Epithelial cell of esophagus (primary cell): ENCODE measurements at places on chromosomes 3 and 15.

GRCh38 chr3:61637088-61638051 lies 76.0 kb downstream of the PTPRG start:
- DNase-seq: no peak

GRCh38 chr3:71011565-71012287 lies 571.8 kb downstream of the FOXP1 start:
- peak; percentile 88 for DNase-seq

DNA sequence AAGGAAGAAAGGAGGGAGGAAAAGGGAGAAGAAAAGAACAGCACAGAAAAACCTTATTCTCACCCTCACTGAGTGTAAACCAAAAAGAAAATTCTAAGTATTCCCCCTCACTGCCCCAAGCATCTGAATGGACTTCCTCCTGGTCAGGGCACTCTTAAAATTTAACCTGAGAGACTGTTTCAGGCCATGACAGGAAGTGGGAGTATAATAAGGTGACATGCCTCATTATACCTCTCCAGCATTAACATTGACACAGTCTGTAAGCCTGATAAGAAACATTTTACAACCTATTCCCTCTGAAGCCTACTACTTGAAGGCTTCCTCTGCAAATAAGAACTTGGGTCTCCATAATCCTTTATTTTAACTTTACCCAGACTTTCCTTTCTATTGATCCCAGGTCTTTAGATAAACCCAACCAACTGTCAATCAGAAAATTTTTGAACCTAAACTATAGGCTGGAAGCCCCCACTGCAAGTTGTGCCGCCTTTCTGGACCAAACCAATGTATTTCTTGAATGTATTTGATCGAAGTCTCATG lies 41.7 kb downstream of the SLCO2A1 start:
- DNase-seq: no peak

DNA sequence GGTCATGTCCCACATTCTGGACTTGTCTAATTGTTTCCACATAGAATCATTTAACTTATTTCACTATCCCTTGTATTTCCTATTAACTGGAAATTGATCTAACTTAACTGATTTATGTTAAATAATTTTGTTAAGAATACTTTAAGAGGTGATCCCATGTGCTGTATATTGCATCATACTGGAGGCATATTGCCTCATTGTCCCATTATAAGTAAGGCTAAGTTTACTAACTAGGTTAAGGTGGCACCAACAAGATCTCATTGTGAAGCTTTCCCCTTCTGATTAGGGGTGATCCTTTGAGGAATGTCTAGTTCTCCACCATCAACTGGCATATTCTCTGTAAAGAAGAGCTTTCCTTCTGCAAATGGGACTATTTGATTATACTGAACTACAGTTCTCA lies 24.4 kb downstream of the MAP1A start:
- peak; percentile 28 for DNase-seq

GRCh38 chr3:65665915-65666314 lies 372.8 kb downstream of the MAGI1 start:
- peak; percentile 19 for DNase-seq

- peak; percentile 1 for DNase-seq
These were observed 404.5 kb downstream of the PDCD6IP start for GRCh38 chr3:34202975-34203374.

DNA sequence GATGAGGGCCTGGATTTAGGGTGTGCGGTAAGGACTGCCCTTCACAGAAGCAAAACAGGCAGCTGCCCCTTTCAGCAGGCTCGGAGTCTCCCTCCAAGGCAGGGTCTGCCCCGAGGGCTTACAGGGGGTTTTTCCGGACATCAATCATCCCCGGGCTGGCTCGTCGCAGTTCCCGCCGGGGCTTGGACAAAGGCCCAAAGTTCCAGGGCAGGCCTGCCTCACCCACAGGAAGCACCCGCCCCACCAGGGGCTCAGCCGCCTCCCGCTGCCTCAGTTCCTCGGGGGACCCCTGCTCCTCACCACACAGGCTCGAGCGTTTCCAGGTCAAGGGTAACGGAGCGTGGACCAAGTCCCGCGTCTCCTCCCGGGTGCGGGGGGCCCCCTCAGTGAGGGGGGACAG lies 27.0 kb downstream of the KIF7 start:
- DNase-seq: no peak

DNA sequence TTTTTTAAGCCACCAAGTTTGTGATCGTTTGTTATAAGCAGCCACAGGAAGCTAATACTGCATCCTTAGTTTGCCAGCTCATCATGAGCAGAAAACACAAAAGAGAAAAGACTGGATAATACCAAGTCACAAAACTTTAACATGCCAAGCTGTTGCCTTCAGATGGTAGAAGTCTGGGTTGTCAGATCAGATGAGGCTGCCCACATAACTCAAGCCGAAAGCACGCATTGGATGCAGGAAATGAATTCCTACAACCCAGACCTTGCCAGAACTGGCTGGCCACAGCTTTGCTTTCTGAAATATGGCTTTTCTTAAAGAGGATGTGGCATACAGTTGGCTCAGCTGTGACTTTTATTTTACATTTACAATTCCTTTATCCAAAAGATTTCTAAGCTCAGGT lies 118.3 kb upstream of the NEO1 start:
- peak; percentile 5 for DNase-seq

DNA sequence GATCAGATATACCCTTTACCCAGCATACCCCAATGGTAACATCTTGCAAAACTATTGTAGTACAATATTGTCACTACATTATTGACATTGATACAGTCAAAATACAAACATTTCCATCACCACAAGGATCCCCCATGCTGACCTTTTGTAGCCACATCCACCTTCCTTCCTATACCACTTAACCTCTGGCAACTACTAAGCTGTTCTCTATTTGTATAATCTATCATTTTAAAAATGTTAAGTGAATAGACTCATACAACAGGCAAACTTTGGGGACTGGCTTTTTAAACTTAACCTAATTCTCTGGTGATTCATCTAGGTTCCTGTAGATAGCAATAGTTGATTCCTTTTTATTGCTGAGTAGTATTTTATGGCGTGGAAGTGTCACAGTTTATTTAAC lies 29.6 kb upstream of the IFT57 start:
- no peak for DNase-seq

- no peak for DNase-seq
These were observed 168.5 kb upstream of the STT3B start for GRCh38 chr3:31364188-31364587.

DNA sequence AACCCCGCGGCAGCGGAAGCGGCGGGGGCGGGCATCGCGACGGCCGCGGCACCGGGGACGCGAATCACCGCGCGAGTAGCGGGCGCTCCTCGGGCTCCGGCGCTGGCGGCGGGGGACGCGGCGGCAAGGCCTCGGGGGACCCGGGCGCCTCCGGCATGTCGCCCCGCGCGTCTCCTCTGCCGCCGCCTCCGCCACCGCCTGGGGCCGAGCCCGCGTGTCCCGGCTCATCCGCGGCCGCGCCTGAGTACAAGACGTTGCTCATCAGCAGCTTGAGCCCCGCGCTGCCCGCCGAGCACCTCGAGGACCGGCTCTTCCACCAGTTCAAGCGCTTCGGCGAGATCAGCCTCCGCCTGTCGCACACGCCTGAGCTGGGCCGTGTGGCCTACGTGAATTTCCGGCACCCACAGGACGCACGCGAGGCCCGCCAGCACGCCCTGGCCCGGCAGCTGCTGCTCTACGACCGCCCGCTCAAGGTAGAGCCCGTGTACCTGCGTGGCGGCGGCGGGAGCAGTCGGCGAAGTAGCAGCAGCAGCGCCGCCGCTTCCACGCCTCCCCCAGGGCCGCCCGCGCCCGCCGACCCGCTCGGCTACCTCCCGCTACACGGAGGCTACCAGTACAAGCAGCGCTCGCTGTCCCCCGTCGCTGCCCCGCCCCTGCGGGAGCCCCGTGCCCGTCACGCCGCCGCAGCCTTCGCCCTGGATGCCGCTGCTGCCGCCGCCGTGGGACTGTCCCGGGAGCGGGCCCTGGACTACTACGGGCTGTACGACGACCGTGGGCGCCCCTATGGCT lies 675 bp downstream of the RBM15B start:
- DNase-seq: peak; percentile 48

DNA sequence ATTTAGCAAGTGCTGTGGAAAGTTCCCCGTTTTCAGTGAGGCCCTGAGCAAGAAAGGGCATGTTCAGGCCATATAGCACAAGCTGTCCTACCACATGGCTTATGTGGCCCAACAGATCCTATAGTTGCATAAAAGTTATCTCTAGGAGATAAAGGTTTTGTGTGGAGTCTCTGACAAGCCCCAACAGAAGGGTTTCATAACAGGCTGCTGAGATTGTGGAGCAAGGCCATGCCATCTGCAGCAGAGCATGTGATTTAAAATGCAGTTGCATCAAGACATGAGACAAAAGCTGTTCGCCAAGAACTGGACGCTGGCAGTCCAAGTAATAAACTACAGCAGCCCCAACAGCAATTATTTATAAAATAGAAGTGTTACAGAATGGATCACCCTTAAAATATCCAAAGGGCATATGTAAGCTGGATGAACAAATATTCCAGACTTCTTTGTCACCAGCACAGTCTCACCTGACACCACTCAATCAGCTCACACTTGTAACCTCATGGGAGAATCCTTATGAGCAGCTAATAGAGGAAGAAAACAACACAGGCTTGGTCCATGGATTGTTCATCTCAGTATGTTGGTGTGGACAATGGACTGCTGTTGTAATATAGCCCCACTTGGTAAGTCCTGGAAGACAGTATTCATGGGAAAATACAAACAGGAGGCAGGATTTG lies 14.4 kb upstream of the CLDN1 start:
- DNase-seq: peak; percentile 86

DNA sequence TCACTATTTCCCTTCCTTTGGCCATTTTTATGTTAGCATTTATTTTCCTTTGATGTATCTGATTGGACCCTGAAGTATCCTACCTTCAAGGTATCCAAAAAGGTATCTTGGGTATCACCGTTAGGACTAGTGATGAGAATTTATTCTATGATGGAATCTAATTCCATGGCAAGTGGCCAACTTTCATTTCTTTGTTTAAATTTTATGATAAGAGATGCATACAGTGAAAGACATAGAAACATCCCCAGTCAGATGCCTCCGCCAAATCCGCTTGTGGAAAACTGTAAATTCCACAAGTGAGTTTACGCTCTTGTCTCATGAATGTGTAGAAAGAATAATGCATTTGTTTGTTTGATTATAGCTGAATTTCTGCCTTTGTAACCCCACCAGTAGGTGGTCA lies 153.7 kb upstream of the NR2F2 start:
- no peak for DNase-seq

GRCh38 chr3:167743799-167744198 lies 8.3 kb downstream of the SERPINI1 start:
- no peak for DNase-seq

DNA sequence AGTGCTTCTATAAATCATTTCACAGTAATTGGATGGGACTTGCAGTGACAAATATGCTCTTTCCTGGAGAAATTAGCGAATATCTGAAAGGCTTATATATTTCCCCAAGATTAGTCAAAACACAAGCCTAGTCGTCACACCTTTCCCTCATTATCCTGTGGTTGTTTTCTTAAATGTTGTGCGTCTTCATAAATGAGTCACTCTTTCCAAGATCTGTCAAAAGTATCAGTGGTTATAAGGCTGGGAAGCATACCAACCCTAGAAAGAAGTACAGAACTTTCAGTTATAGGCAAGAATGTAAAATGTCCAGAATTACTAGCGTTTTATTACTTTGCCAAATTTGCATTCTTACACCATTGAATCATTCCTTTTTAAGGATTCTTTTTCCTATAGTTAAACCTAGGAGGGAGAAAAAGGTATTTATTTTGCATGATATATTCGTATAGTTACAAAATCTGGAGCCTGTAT lies 33.6 kb downstream of the TMEM212 start:
- DNase-seq: peak; percentile 88

GRCh38 chr3:190108804-190109203 lies 11.9 kb downstream of the P3H2 start:
- DNase-seq: no peak

DNA sequence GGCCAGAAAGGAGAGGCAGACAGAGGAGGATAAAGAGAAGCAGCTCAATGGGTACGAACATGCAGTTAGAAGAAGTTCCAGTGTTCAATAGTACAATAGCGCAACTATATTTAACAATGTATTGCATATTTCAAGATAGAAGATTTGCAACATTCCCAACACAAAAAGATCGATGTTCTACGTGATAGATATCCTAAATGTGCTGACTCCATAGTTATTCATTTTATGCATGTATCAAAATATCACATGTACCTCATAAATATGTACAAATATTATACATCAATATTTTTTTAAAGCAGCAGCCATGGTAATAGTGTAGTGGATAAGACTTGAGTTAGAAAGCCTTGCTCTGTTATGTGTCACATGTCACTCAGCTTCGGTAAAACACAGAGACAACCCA lies 110.2 kb upstream of the ASB14 start:
- DNase-seq: no peak

DNA sequence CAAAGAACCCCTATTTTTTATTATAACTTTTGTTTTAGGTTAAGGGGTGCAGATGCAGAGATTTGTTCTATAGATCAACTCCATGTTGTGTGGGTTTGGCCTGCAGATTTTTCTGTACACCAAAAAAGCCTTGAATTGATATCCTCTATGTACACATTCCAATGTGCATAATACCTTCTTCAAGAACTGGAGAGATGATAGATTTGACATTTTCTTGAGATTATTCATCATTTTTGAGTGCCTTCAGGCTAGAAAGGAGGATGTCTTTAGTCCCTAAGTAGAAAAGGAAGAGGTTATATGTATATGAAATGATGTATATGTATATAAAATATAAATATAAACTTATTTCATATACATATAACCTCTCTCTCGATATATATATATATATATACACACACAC lies 1190.0 kb upstream of the ALCAM start:
- peak; percentile 27 for DNase-seq

DNA sequence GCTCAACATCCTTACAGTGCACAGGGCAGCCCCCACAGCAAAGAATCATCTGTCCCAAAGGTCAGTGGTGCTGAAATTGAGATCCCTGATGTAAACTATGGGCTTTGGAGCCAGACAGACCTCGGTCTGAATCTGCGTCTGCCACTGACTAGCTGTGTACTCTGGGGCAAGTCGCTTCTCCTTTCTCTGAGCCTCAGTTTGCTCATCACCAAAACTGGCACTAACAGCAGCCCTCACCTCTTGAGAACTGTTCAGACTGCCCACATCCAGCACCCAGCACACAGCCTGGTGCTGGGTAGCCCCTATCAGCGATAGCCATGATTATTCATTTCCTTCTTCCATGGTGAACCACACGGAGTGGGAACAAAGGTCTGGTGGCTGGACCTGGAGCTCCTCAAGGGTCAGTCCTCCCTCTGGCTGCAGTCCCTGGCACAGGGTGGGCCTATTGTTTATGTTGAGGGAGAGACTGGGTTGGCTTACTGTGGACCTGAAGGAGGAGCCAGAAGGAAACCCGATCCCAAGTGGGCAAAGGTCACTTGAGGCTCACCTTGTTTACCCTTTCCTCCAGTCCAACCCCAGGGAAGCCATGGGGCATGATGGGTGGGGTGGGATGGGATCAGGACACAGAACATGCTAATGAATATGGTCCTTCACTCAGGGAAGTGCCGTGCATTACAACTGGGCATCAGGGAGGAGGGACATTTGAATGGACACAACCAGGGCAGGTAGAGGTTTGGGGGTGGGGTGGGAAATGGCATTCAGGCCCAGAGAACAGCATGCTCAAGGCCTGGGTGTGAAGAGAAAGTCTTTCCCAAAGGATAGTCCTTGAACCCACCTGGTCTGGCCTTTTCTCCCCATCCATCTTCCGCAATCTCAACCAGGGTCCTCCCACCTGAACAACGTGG lies 1.6 kb upstream of the PRKCD start:
- no peak for DNase-seq

- peak; percentile 15 for DNase-seq
These were observed 273.6 kb downstream of the FOXP1 start for GRCh38 chr3:71309886-71310285.
